Breast epithelium (tissue), 4 donors: ENCODE measurements at places on chromosomes 16 and 17.

DNA sequence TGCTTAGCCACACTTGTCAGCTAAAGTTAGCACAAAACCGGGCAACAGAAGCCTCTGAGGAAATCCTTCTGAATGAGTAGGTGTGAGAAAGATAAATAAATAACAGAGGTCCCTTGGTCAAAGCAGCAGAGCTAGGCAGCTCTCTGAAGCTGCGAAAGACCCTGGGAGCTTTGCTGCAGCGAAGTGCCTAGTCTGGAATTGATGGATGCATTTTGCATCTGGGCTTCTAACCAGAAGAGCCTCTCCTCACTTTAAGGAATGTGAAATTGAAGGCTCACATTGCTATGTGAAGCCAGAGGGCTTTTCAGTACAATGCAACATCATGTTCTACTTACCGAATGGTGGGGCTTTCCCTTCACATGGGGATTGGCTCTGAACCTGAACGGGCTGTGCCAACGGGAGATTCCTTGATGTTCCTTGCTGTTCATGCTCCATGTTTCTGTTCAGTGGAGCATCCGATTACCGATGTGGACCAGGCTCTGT lies 274.6 kb downstream of the HS3ST3B1 start:
- no peak for DNase-seq

DNA sequence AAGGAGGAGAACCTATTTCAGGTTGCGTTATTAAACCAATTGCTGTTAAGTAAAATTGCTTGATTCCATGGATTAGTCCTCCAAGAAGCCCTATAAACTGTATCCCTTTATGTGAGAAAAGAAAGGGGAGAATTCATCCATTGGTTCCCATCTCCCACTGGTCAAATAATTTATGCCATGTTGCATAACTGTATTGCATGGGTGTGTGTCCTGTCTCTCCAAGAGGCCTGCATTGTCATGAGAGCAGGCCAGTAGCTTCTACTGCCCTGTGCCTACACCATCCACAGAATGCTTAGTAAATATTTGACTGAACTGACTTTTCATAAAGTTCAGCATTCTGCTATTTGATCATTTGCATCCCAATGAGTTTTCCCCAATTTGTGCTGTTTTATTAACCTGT lies 11.7 kb upstream of the TOB1 start:
- no peak for DNase-seq

GRCh38 chr16:70388006-70388680 lies 41.4 kb downstream of the DDX19A start:
- no peak for DNase-seq

- no peak for DNase-seq
These were observed 16.4 kb downstream of the IGF2BP1 start for GRCh38 chr17:49013311-49014213.

- peak; percentile 95 for DNase-seq
These were observed 4.5 kb downstream of the ABCC3 start for GRCh38 chr17:50638966-50639713.

- no peak for DNase-seq
These were observed 25.4 kb downstream of the GJD3 start for GRCh38 chr17:40338941-40339649.

DNA sequence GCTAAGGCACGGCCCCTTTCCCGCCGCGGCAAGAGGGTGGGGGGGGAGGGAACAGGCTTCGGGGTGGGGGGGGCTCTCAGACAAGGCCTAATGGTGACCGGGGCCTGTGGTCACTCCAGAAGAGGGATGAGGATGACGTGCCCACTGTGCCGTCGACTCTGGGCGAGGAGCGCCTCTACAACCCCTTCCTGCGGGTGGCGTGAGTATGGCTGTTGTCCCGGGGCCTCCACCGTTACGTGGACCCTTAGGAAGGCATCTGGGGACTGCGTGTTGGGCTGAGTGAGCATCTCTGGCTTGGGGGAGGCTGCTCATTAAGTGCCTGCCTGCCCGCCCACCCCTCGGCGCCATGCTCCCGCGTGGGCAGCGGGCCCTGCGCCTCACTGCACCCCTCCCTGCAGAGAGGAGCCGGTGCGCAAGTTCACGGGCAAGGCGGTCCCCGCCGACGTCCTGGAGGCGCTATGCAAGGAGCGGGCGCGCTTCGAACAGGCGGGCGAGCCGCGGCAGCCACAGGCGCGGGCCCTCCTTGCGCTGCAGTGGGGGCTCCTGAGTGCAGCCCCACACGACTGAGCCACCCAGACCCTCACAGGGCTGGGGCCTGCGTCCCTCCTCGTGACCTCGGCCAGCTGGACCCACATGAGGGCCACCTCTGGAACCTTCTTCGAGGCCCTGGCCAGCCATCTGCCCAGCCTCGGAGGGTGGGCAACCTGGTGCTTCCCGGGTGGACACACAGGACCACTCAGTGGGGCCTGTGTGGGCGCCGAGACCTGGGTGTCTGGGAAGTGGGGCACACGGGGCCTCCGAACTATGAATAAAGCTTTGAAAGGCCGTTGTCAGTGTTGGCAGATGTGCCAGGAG lies 2.2 kb downstream of the HAGHL start:
- DNase-seq: no peak

GRCh38 chr17:67582673-67583081 lies 135.1 kb upstream of the NOL11 start:
- no peak for DNase-seq

- no peak for DNase-seq
These were observed 59.7 kb downstream of the HLF start for GRCh38 chr17:55324296-55324978.

DNA sequence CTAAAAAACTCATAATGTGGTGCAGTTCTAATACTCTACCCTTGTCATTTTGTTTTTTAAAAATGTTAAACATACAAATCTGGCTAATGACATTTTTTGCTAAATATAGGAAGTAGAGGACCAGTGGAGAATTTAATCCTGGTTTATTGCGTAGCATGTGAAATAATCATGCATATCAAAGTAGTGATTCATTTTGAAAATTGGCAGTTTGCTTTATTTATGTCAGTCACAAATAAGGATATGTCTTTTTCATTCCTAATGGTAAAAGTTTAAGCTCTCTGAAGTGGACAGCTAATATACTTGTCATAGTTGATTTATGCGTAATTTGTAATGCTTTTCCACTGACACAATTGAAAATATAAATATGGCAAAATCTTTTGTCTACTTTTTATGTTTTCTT lies 224.2 kb downstream of the BCAS3 start:
- no peak for DNase-seq

GRCh38 chr17:76134911-76135809 lies 5.9 kb downstream of the FOXJ1 start:
- DNase-seq: no peak

GRCh38 chr16:63568164-63568563 lies 1531.9 kb upstream of the CDH8 start:
- DNase-seq: no peak

- no peak for DNase-seq
These were observed 337.1 kb downstream of the CNTNAP4 start for GRCh38 chr16:76614269-76614668.

- peak; percentile 88 for DNase-seq
These were observed 2.4 kb upstream of the ENPP7 start for GRCh38 chr17:79728169-79728907.

GRCh38 chr17:48487221-48487620 lies 43.6 kb downstream of the HOXB1 start:
- no peak for DNase-seq

DNA sequence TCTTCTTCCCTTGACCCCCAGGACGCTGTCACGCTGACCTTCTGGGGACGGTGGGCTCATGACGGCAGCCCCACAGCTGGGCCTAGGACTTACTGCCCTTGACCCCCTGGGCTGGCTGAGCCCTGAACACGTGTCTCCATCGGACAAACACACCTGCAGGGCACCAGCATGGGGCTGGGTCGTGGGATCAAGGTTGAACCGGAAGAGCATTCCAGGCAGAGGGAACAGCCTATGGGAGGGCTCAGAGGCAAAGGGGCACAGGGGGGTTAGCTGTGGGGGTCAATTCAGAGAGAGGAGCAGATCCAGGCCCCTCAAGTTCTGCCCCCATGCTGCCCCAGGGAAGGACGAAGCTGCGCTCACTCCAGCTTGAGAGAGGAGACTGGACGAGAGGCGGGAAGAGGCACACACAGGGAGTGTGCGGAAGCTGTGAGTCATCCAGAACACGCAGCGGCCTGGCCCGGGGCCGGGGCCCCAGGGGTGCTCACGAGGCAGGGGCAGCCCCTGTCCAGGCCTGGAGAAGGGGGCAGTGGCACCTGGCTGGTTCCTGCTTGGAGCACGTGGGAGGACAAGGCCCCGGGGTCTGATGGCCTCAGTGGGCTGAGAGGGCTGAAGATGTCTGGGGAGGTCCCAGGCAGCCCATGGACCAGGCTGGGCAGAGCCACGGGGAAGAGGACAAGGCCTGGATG lies 9.9 kb downstream of the SSTR5 start:
- DNase-seq: no peak

DNA sequence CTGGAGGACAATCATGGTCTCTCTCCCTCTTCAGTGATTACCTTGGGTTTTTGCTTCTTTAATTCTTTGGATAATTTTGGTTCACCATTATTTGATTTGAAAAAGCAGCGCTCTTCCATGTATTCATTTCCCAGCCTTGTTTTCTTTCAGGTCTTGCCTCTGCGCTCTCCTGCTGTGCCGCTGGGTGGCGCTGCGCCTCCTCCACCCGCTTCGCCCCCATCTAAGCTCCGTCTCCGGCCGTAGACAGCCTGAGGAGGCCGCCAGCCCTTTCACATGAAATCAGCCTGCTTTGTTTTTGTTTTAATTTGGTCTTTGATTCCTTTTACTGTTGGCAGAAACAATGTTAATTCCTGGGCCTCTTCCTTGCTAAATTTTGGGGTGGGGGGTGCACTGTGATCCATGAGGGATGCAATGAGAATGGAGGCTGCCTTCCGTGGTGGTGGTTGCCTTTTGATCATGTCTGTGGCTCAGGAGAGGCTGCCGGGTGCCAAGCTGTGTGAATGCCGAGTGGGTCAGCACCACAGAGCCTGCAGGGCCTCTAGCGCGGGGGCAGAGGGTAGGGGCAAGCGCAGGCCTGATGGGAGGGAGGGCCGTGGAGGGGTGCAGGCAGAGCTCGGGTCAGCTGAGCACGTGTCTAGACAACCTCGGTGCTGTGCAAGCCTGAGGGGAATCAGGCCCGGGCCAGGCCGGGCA lies 64.1 kb downstream of the PLD6 start:
- DNase-seq: peak; percentile 39

DNA sequence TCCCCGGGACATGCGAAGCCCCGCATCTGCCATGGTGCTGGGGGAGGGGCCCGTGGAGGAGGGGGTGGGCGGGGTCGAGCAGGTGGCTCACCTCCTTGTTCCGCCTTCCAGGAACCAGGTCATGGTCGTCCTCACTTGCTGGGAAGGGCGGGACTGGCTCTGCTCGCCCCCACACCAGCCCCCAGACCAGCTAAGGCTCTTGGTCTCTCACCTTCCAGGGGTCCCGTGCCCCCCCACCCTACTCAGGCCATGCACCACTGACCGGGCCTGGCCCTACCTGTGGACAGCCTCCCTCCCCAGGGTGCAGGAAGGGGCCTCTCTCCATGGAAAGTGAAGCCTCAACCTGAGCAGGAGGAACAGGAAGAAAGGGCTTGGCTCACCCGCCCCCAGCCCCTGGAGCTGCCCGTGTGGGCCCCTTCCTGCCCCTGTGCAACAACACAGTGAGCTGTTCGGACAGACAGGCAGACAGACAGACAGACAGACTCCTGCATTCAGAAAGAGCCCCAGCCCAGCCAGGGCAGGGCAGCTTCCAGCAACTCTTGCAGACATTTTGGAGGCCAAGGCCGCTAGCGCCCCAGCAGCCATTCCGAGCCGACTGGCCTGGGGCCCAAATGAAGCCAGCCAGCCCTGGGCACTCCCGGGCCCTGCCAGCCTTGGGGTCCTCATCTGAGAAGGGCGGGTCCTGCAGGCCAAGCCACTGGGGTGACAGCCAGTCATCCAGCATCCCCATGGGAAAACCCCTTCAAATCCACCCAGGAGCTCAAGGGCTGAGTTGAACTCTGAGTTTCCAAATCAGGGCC lies 8.1 kb upstream of the KREMEN2 start:
- no peak for DNase-seq

GRCh38 chr17:82775001-82775823 lies 23.3 kb downstream of the TBCD start:
- DNase-seq: peak; percentile 83

GRCh38 chr16:81201267-81201666 lies 37.2 kb upstream of the BCO1 start:
- DNase-seq: no peak

GRCh38 chr17:38559051-38559879 lies 46.5 kb downstream of the SRCIN1 start:
- peak; percentile 94 for DNase-seq

- no peak for DNase-seq
These were observed 174.2 kb downstream of the STX8 start for GRCh38 chr17:9401434-9401833.

GRCh38 chr16:63461248-63461841 lies 1425.1 kb upstream of the CDH8 start:
- no peak for DNase-seq

GRCh38 chr17:72175787-72176515 lies 55.1 kb downstream of the SOX9 start:
- DNase-seq: no peak

DNA sequence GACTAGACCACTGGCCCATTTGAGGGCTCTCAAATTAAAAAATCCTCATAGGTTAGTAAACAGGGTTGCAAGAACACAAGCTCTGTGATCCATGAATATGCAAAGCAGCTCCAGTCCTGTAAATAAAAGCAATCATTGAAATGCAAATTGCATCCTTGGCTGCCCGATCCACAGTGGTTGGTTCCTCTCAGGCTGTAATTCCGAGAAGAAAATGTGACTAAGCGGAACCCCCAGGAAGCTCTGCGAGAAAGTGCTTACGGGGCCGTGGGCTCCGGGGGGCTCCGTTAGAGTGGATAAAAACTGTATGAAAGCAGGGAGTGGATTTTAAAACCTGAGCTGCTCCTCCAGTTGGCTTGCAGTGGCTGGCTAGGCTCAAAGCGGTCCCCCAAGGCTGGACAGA lies 2.5 kb downstream of the GPRC5B start:
- no peak for DNase-seq

DNA sequence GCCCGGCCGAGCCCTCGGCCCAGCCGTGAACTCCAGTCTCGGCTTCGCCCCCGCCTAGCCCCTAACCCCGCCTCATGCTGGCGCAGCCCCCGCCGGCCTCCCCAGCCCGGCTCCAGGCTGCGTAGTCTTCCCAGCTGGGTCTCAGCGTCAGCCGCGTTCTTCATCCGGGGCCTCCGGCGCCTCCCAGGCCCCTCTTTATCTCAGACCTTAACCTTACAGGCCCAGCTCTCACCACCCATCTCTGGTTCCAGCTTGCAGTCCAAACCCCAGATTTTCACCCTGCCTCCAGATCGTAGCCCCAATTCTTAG lies at the start of gene PROCA1:
PROCA1 (minus strand) TSS at position 166 of the 309 bp plus-strand sequence. CDS start 228 bp downstream, outside the sequence.
- no peak for DNase-seq

DNA sequence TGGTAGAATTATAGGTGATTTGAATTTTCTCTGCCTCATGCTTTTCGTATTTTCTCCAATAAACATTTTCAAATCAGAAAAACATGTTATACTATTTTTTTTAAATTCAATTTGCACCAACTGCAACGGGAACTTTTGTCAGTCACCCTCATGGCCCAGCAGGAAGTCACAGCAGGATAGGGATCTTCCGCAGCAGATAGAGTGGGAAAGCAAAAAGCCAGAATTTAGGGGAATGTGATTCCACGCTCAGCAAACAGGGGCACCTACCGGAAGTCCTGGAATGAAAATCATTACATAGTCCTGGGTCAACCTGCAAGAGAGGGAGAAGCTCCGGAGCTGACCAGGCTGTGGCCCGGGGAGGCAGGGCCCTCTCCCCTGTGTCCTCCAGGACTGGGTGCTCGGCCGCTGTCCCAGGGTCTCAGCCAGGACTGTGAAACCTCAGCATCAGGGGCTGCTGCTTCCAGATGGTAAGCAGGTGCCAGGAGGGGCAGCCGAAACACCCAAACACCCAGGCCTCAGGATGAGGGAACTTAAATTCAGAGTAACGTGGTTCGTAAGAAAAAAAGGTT lies 3.9 kb downstream of the SLC47A2 start:
- DNase-seq: no peak
